ENCODE measurements at places on chromosomes 12 and 14.

DNA sequence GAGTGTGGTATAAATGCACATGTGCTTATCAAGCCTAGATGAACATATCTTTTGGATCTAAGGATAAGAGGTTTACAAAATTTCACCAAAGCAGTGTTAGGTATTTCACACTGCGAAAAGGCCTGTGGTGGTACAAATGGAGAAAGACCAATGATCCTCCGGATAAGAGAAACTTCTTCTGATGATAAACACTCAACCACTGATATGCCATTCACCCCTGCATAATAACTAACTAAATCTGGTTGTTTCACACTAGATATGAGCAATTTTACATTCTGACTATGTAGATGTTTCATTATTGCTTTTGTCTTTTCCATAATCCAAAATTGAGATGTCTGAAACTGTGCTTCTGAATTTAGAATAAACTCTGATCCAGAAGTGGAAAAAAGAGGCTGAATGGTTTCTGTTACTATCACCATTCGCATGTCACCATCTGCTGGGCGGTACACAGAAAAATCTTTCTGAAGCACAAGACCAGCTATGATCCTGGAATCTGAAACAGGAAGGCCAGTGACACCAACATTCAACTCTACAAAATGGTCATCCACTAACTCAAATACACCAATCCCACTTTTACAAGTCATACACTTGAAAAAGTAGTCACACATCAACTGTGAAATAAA lies 1.3 kb downstream of the BBS10 start:
- DNase-seq: no peak

GRCh38 chr12:100995771-100996170 lies 201.2 kb downstream of the ANO4 start:
- no peak for DNase-seq

DNA sequence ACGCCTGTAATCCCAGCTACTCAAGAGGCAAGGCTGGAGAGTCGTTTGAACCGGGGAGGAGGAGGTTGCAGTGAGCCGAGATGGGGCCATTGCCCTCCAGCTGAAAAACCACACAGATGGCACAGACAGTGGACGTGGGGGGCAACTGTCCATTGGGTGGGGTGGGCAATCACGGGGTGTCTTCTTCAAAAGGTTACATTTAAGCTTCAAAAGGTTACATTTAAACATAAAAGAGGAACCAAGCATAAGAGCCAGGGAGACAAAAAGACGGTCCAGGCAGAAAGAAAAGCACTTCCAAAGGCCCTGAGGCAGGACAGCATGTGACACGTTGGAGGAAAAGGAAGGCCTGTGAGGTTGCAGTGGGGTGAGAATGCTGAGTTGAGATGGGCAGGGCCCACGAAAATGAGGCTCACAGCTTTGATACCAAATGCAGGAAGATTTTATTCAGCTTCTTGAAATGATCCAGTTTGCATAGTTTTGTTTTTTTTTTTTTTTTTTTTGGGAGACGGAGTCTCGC lies 10.7 kb downstream of the SCARB1 start:
- no peak for DNase-seq

DNA sequence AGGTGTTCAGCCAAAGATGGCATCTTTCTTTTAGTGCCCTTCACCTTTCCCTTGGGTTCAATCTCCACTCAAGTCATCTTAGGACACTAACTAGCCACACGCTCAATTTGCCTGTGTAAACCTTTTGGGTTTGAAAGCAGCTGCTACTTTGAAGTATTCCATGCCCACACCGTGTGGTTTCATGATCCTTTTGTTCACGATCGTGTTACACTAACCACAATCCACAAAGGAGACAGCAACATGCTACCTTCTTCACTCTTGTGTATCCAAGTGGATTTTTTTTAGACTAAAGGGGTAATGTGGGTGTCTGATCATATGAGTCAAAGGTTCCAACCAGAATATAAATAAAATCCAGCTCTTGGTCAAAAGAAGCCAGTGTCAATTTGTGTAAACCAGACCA lies 122.7 kb upstream of the FAR2 start:
- DNase-seq: no peak

DNA sequence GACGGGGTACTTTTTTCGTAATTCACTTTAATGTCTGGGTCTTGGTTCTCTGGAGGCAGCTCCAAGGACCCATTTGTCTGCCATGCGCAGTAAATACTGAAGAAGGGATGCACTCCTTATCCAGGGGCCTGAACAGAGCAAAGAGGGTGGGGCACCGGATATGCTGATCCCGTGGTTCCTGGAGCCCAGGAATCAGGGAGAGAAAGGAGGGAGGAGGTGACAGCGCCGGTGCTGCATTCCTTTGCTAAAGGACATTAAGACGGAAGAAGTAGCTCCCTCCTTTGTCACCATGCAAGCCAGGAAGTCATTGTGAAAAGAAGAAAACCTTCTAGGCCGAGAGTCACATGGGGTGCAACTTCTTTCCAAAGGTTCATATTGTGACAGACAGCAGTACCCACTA lies 1057.7 kb downstream of the VRK1 start:
- no peak for DNase-seq

GRCh38 chr12:124233846-124234640 lies 60.9 kb upstream of the RFLNA start:
- DNase-seq: no peak

- no peak for DNase-seq
Measured at GRCh38 chr14:100644784-100645183, 57.6 kb upstream of the BEGAIN start.

DNA sequence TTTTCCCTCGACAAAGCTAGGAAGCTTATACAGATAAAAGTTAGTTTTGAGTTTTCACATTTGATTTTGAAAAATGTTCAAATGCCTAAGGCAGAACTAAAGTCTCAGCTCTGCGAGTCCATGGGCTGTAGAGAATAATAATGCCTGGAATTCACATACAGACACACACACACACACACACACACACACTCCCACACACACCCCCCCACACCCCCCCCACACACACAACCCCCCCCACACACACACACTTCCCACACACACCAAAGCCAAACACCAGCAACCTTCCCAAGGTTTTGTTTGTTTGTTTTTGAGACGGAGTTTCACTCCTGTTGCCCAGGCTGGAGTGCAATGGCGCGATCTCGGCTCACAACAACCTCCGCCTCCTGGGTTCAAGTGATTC lies 62.8 kb upstream of the EIF5 start:
- no peak for DNase-seq

DNA sequence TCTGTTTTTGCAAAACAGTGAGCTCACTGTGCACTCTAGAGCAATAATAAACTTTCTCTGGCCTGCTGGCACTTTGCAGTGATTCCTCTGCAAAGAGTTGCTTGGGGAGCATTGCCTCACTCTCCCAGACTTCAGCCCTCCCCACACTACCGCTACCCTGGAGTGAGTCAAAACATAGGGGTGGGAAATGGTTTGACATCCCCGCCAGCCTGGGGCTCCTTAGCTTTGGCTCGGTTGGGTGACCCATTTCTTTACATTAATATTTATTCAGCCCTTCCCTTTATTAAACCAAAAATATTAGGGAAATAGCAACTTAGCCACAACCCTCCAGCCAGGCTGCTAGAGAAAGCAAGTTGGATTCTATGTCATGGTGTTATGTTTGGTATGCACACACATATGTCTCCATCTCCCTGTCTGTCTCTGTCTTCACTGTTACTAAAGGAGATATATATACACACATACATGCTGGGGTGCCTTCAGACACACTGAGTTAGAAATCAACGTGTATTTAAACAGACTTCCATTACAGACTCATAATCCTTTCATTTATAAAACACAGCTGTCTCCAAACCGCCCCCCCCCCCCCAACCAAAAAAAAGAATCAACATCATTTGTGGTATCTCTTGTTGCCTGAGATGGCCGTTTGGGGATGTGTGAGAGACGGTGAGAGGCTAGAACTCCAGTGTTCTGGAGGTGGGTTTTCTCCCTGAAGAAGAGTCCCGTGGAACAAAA lies 3.4 kb upstream of the IRF2BPL start:
- no peak for DNase-seq

DNA sequence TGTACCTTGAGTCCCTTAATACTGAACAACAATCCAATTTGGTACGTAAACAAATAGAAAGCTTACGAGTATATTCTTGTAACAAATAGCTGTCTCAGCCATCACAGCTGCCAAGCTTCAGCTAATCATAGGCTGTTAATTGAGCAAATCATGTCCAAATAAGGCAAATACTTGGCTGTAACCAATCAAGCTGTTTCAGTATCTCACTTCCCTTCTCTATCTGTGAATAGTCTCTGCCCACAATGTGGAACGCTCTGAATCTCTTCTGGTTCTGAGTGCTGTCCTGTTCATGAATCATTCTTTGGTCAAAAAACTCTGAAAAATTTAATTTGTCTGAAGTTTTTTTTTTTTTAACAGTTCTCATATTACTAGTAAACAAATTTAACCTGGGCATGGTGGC lies 5.8 kb upstream of the NEMF start:
- no peak for DNase-seq

DNA sequence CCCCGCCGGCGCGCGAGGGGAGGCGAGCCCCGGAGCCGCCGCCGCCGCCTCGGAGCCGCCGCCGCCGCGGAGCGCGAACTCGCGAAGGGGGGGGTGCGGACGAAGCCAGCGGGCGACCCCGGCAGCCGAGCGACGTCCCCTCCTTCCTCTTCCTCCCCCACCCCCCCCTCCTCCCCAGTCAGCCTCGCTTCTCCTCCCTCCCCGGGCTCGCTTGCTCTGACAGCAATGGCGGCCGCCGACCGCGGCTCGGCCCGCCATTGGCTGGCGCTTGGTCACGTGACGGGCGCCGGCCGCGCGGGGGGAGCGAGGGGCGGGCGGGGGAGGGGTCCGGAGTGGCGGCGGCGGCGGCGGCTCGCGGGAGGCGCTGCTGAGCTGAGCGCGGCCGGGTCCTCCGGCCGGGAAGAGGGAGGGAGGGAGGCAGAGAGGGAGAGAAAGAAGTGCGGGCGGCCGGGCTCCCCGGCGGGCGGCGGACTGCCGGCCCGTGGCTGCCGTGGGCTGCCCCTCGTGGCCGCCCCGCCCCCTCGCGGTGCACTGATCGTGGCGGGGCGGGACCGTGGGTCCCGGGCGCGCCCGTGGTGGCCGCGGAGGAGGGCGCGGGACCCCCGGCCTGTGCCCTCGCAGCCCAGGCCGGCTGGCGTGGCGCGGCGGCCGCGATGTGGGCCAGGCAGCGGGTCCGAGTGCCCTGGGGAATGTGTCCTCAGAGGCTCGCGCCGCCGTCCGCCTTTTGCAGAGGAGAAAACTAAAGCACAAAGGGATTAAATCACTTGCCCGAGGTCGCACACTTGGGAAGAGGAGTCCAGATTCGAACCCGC lies at the start of gene MED13L:
MED13L (minus strand) TSS at position 227 of the 812 bp plus-strand sequence. CDS start 562 bp downstream, outside the sequence.
- DNase-seq: peak; percentile 91

DNA sequence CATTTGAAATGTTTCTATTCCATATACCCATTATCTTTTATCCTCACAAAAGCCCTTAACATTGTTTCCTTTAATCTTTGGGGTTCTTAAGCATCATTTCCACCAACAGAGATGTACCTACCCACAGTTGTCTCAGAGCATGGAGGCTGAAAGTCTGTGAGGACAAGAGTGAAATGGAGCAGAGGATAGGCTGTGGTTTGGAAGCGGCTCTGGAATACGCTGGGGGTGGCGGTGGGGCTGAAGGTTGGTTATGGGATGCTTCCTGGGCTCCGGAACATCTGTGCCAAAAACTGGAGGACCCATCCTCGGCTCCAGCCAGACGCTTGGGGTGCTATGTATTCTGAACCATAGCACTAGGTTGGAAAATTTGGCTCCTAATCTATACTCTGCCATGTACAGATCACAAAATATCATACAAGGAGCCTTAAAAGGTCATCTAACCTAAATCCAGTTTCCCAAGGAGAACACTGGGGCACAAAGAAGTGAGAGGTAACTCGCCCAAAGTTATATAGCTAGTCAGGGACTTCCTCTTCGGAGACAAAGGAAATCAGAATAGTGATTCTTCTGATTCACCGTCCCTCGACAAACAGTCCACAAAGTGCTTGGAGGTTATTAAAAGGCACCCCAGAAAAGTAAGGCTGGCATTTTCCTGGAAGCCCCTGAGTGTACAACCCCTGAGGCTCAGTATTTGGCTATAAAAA lies 2.5 kb downstream of the PPP1R3E start:
- no peak for DNase-seq

DNA sequence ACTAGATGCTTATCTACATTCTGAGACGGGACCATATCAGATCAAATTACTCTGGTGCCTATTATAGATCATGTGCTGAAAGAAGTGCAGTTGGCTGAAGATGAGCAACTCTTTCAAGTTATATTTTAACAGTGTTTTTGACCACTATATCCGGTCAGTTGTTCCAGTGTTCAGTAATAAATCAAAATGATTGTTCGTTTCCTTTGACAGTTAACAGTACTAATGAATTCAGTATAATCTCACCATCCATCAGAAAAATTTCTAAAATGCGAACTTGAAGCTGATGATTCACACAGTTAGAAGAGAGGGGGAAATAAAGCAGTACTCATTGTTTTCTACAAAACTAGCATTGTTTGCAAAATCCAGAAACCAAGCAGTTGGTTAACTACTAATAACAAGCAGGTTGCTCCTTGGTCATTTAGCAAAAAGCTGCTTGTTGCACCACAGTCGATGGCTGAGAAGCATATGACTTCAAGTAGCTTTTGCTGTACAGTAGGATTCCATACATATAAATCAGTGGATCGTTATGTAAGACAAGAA lies 2.3 kb downstream of the RPS6KA5 start:
- DNase-seq: no peak

- DNase-seq: no peak
Measured at GRCh38 chr14:47917344-47917954, 242.0 kb upstream of the MDGA2 start.
